ENCODE measurements at places on chromosomes 12 and 14.

DNA sequence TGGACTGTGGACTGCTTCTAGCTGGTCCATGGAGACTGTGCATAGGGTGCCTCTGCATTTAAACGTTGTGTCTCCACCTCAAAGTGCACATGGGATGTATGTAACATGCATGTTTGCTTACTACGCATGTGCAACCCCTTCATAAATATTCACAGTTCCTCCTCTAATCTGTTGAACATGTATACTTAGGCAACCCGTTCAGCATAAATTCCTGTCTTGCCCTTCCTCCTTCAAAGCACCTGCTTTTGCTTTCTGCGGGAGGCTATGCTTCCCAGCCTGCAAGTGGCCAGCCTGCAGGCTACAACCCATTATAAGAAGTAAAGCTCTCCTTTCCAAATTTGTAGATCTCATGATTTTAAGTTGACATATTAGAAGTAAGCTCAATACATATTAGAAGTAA is 33.0 kb upstream of the OVCH1 start:
- no peak for DNase-seq

GRCh38 chr12:14129611-14130195 is 148.3 kb upstream of the GRIN2B start:
- DNase-seq, result no peak

DNA sequence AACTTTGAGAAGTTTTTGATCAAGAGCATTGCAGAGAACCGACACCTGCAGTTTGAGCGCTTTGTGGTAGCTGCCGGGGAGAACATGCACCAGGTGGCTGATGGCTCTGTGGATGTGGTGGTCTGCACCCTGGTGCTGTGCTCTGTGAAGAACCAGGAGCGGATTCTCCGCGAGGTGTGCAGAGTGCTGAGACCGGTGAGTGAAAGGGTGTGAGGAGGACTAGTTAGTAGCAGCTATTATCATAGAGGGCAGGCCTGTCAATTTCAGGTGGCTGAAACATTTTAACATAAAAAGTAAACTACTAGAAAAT is 27.0 kb upstream of the HIGD1C start:
- no peak for DNase-seq

- DNase-seq, result no peak
These were observed 3.8 kb downstream of the ENDOU start for GRCh38 chr12:47721431-47721973.

- no peak for DNase-seq
These were observed 3.7 kb downstream of the ZBTB1 start for GRCh38 chr14:64508215-64508776.

- DNase-seq, result no peak
These were observed 21.1 kb downstream of the PLEKHG3 start for GRCh38 chr14:64725261-64725815.

DNA sequence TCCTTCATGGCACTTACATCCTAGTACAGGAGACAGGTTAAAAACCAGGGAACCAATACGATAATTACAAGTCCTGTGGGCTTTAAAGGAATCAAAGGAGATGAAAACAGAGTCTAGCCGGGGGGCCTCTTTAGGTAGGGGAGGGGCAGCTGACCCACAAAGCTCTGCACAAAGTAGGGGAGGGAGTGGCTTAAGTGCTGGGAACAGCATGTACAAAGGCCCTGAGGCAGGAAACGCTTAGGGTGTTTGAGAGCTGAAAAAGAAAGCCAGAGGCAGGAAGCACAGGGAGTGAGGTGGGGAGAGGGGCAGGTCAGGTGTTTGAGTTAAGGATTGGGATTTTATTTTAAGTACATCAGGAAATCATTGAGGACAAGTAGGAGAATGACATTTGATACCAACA is 37.7 kb downstream of the ZNF664 start:
- DNase-seq, result no peak

DNA sequence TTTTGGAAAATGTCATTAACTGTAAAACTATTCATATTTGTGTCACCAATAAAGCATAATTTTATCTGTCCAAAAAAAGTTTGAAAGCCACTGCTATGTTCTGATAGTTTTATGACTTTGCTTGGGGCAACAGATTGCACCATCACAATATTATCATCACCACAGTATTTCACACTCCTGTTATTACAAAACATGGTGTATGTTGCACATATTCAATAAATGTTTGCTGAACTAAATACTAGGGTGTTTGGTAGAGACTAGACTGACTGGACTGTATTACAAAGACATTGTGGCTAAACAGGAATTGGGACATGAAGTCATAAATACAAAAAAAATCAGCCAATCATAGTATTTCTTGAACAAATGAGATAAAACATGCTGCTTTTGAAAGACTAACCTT is 55.1 kb downstream of the PAWR start:
- DNase-seq, result no peak

DNA sequence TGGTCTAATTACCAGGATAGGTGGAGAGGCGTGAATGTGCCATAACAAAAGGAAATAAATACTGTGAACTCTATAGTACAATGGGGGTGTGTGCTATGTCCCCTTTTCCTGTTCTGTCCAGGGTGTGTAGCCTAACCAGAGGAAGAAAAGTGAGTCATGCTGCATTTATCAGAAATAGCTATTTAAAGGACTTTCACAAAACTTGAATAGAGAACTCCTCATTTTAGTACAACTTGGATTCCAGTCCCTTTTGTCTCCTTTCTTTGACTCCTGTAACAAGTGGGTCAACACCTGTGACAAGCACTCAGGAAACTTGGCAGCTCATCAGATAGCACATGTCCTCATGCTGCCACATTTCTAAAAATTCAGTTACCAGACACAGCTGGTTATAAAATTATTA is 123.4 kb downstream of the CCDC91 start:
- DNase-seq, result no peak

GRCh38 chr14:20989787-20990600 is at the start of gene METTL17:
TSS of gene METTL17 (plus strand) at chr14:20989980. CDS start at chr14:20990003, 23 bp downstream.
- peak; percentile 78 for DNase-seq

GRCh38 chr14:59961518-59962062 is 41.6 kb downstream of the LRRC9 start:
- DNase-seq, result no peak

DNA sequence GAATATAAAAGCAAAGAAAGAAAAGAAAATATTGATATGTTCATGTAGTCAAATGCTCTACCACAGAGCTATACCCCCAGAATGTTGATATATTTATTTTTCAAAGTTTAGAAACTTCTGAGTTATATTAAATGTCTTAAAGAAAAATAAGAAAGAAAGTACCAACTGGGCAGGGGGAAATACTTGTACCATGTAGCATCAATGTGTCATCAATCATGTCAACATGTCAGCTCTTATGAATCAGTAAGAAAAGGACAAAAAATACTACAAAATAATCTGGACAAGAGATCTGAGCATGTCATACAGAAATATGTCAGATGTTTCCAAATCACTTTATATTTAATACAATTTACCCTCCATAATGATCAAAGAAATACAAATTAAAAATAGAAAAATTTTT is 595.1 kb upstream of the ATP2B1 start:
- no peak for DNase-seq

DNA sequence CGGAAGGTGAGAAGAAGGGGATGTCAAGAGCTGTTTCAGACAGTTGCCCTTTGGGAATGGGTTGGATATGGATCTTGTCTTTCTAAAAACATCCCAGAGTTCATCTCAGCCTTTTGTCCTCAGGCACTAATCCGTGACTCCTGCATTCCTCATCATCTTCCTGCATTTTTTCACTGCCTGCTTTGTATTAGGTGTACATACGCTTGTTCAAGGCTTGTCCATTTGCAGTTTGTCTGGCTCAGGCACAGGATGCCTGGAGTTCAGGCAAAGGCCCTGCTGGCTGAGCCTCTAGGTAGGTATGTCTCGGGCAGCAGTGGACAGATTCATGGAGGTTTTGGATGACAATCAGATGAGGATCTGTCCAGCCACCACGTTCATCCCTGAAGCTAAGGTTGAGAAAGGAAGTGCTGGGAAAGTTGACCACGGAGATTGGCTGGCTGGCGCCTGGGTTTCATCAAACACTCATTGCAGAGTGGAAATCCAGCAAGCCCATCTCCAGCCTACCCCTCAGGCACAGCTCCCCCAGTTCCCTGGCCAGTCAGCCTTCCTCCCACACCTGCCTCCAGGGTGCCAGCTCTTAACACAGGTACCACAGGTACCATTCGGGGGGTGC is 12.4 kb upstream of the TMEM106C start:
- no peak for DNase-seq

DNA sequence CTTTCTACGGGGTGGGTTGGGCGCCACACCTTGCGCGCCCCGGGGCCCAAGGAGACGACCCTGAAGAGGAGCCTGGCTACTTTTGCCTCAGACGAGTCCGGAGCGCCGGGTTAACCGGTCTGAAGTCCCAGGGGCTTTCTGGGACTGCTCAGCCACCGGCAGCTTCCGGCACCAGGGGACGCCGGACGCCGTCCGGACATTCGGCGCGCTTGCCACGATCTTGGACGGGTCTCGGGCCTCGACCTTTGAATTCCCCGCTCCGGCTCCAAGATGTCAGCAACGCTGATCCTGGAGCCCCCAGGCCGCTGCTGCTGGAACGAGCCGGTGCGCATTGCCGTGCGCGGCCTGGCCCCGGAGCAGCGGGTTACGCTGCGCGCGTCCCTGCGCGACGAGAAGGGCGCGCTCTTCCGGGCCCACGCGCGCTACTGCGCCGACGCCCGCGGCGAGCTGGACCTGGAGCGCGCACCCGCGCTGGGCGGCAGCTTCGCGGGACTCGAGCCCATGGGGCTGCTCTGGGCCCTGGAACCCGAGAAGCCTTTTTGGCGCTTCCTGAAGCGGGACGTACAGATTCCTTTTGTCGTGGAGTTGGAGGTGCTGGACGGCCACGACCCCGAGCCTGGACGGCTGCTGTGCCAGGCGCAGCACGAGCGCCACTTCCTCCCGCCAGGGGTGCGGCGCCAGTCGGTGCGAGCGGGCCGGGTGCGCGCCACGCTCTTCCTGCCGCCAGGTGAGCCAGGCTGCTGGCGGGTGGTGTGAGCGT is at the start of gene ACOT4:
ACOT4 (plus strand) TSS at position 184 of the 760 bp plus-strand sequence; CDS start at position 271, 87 bp downstream.
- DNase-seq, result peak; percentile 20

DNA sequence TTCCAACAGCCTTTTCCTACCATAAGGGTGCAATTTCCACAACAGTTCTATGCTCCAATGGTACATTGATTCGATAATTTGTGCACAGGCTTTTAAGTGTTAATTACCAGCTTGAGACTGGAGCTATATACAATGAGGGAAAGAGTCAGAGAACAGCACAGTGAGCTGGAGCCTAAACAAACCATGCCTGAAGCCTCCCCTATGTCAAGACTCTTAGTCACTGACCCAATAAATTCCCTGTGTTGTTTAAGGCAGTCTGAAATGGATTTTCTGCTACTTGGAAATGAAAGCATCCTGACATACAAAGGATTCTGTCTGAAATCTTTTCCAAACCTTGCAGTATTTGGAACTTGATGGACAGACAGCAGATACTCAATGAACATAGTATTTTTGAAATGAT is 149.0 kb downstream of the EFCAB11 start:
- DNase-seq, result no peak
